ENCODE measurements at places on chromosomes 16 and 17.

DNA sequence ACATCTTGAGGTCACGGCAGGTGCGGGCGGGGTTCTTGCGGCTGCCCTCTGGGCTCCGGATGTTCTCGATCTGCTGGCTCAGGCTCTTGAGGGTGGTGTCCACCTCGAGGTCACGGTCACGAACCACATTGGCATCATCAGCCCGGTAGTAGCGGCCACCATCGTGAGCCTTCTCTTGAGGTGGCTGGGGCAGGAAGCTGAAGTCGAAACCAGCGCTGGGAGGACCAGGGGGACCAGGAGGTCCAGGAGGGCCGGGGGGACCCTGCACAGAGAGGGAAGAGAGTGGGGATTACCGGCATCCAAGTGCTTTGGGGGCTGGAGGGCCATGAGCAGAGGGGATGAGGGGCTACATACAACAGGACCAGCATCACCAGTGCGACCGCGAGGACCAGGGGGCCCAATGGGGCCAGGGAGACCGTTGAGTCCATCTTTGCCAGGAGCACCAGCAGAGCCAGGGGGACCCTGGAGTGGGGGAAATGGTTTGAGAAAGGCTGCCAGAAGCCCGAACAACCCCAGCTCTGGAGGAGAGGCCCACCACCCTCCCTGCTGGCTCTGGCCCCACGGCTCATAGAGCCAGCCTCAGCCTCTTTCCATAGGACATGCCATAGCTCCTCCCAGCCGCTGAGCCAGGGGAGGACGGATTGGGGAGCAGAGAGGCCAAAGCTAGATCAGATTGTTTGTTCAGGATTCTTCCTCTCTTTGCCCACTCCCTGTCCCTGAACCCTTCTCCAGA lies 14.6 kb downstream of the COL1A1 start:
- DNase-seq, result no peak

DNA sequence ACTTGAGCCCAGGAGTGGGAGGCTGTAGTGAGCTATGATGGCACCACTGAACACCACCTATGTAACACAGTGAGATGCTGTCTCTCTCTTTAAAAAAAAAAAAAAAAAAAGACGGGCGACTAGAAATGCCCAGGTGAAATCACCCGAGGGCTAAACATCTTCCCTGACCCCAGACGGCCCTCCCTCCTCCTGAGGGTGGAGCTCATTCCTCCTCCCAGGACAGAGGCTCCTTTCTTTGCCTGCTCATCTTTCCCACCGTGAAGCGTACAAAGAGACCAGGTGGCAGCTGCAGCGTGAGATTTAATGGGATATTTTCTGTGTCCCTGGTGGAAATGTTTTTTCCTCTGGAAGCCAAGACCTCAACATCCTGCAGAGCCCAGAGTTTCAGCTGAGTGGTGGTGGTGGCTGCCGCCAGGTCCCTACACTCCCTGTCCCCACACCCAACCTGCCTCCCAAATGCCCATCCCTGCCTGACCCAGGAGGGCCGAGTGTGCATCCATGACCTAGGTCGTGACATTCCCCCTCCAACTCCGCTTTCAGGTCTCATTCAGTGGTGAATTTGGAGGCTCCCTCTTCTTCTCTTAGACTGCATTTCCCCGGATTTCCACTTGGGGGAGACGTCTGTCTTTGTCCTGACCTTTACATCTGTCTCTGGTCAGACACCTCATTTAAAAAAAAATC lies 14.4 kb upstream of the GPRC5B start:
- peak; percentile 78 for DNase-seq

- no peak for DNase-seq
Measured at GRCh38 chr17:78583091-78583490, 5.9 kb upstream of the DNAH17 start.

DNA sequence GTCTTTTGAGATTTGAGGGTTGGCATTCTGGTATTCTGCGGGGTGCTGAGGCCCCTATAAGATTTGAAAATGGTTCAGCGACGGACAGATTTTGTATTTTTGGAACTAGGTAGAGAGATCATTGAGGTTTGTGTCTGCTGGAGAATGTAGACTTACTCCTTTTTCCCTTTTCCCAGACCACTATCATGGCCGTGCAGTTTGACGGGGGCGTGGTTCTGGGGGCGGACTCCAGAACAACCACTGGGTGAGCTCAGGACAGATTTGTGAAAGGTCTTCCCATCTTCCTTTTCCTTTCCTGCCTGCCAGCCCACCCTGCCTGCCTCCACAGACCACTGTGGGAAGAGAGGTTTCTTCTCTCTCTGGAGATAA lies 572 bp downstream of the PSMB6 start:
- peak; percentile 75 for DNase-seq

GRCh38 chr17:50498021-50498874 lies 10.0 kb upstream of the MYCBPAP start:
- no peak for DNase-seq

GRCh38 chr17:74332017-74332650 lies 6.1 kb downstream of the KIF19 start:
- no peak for DNase-seq

DNA sequence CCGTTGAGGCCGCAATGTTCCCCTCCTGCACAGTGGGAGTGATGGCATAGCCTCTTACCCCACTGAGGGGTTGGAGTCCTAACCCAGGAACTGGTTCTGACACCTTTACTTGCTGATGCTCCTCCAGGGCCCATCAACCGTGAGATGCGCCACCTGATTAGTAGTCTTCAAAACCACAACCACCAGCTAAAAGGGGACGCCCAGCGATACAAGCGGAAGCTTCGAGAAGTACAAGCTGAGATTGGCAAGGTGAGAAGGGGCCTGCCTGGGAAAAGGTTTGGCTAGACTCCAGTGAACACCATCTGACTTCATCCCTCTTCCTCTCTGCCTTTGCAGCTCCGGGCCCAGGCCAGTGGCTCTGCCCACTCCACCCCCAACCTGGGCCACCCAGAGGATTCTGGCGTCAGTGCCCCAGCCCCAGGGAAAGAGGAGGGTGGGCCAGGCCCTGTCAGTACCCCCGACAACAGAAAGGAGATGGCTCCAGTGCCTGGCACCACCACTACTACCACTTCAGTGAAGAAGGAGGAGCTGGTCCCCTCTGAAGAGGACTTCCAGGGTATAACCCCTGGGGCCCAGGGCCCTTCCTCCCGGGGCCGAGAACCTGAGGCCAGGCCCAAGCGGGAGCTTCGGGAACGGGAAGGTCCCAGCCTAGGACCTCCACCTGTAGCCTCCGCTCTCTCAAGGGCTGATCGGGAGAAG lies 5.8 kb downstream of the RNF40 start:
- no peak for DNase-seq

GRCh38 chr17:75404731-75405364 lies 630 bp downstream of the GRB2 start:
- peak; percentile 66 for DNase-seq

- no peak for DNase-seq
Measured at GRCh38 chr17:65627891-65628643, 66.6 kb upstream of the AXIN2 start.

- no peak for DNase-seq
Measured at GRCh38 chr16:75248142-75248535, 3.3 kb downstream of the BCAR1 start.

DNA sequence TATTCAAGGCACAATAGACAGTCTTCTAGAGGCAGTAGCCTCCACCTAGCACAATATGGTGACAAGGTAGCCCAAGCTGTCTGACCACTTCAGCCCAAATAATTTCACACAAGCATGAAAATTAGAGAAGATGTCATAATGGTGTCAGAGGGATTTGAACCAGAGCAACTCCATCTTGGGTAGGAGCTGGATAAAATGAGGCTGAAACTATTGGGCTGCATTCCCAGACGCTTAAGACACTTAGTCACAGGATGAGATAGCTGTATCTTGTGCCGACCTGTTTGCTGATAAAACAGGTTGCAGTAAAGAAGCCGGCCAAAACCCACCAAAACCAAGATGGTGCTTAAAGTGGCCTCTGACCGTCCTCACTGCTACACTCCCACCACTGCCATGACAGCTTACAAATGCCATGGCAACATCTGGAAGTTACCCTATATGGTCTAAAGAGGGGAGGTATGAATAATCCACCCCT lies 192.6 kb downstream of the CPPED1 start:
- DNase-seq, result no peak

DNA sequence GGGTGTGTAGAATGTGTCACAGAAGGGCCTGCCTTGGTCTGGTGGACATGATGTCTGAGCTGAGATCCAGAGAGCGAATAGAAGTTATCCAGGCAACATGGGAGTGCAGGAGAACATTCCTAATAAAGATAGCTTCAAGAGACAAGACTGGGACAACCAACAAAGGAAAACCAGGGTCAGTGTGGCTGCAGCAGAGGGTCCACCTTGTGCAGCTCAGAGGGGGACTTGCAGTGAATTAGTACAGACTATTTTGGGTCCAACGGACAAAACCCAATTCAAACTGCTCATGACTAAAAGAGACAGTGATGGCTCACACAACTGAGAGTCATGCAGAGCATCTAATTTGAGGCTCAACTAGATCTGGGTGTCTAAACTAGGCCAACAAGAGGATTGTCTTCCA lies 192.1 kb downstream of the CBLN1 start:
- DNase-seq, result no peak

- DNase-seq, result no peak
Measured at GRCh38 chr17:60351012-60351695, 40.8 kb downstream of the USP32 start.

DNA sequence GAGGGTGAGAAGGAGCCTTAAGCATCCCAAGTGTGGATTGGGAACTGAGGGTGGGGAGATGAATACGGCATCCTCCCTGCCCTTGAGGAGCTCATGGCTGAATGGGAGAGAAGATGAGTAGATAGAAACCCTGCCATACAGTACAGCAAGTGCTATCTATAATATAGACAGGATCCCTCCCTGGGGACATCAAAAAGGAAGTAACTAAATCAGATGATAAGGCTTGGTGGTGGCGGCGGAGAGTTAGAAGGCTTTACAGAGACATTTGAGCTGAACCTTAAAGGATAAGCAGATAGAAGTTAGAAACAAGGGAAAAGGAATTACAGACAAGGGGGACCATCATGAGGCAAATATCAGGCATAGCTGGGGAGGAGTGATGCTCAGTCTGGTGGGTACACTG lies 67.5 kb upstream of the TMEM132E start:
- no peak for DNase-seq

GRCh38 chr16:89525146-89525913 lies 17.1 kb downstream of the SPG7 start:
- DNase-seq, result no peak

DNA sequence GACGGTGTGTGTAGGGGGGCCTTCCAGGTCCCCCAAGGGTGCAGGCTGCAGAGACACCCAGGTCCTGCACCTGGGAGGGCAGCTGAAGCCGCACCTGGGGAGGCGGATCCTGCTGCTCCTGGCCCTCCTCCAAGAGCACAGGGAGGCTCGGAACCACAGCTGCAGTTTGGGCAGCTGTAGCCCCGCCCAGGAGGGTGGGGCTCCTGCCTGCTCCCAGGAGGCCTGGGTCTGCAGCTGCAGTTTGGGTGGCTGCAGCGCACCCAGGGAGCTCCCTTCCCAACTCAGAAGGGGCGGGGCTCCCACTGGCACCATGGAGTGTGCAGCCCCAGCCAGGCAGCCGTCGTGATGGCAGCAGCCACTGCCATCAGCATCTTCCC lies 69.4 kb upstream of the NKD1 start:
- peak; percentile 24 for DNase-seq

- no peak for DNase-seq
Measured at GRCh38 chr17:61575983-61576382, 15.0 kb downstream of the NACA2 start.

DNA sequence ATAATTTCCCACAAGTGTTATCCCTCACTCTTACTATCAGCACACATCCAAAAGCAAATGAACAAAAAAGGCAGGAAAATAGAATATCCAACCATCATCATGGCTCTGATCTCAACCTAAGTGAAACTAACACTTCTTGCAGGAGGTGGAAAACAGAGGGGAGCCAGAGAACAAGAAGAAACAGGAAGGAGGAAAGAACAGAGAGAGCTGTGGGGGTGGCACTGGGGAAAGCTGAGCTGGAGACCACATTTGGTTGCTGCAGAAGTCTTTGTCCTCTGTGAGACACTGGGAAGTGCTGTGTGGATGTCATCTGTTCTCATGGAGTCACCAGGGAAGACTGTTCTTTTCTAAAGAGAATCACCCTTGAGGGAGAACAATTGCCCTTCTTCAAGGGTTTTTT lies 34.7 kb downstream of the GRB7 start:
- no peak for DNase-seq

DNA sequence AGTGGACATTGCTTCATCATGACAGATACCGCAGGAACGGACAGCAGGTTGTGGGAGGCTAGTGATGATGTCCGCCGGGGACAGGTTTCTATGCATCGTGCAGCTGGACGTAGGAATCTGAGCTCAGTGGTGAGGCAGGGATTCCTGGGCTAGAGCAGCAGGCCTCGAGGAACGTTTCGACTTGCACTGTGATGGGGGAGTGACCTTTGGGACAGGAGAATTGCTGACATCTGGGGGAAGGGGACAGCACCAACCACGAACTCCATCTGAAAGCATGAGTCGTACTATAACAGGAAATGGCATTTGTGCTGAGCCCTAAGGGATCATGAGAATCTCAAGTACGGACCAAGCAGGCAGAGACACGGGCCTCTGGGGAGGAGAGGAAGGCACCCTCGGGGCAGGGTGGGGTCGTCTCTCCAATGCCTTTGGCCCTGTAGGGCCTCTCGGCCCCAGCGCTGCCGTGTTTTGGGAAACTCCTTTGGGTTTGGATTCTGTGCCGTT lies 65.8 kb upstream of the ENDOV start:
- DNase-seq, result no peak

DNA sequence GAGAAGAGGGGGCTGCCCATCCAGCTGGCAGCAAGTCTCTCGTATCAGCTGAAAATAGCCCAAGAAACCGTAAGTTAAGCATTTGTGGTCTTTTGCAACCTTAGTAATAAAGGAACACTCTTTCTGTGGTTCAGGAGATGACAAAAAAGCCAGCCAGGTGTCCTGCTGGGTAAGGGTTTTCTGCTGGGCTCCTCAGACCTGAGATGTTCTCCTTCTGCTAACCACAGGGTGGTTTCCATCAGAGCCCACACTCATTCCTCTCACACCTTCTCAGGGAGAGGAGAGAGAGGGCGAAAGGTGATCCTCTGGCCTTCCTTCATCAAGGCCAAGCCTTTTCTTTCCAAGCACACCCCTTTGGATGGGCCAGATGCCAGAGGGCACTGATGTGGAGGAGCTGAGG lies 70.7 kb downstream of the TEX14 start:
- DNase-seq, result no peak

DNA sequence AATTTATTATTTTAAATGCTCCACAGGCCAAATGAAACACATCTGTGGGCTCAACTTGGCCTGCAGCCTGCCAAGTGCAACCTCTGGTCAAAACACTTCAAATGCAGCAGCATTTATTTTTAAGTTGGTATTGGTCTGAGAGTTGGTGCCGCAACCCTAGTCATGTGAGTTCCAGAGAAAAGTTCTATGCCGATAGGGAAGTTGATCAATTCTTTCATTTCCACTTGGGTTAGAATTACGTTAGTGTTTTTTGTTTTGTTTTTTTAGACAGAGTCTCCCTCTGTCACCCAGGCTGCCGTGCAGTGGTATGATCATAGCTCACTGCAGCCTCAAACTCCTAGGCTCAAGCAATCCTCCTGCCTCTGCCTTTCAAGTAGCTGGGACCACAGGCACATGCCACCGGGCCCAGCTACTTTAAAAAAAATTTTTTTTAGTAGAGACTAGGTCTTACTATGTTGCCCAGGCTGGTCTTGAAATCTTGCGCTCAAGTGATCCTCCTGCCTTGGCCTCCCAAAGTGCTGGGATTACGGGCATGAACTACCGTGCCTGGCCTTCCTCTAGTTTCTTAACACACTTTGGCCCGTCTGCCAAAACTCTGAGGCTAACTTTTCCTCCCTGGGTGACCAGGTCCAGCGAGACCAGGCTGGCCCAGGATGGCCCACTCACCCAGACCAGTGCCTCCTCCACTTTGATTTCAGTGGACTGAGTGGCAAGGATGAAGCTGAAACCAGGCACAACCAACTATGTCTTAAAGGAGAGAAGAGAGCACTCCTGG lies 221.1 kb downstream of the MRTFB start:
- DNase-seq, result no peak

GRCh38 chr16:4481526-4481925 lies 5.3 kb downstream of the HMOX2 start:
- DNase-seq, result no peak

All from HAP-1 (cell line).